NCI-H187 treated with DMSO at 0.1 percent for 48 hours (cell line): ENCODE measurements at places on chromosomes 5 and 9.

DNA sequence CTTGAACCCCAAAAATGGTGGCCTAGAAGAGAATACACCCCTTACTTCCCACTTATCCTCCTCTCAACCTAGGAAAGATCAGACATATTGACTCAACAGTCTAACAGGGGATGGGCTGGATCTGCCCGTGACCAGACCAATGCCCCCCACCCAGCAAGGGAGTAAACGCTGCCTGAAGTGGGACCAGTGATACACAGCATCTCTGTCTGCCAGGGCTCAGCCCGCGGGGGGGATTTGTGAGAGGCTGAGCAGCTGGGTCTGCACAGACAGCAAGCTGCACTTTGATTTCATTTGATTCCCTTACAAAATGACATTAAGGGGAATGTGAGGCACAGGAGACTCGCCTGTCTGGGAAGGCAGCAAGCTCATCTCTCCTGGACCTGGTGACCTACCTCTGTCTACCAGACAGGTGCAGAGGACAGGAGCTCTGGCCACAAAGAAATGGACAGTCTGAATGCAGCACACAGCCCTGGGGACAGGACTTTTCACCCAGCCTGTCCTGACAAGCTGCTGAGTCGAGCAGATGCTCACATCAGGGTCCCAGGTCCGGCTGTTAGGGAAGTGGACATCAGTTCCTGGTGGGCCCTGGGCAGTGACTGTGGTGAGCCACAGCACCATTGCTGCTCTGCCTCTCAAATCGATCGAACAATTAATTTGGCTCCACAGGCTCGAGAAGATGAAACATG is 79.9 kb downstream of the RGS3 start:
- no peak for DNase-seq

GRCh38 chr5:38853753-38854470 is 8.1 kb downstream of the OSMR start:
- DNase-seq, result no peak

GRCh38 chr9:134193912-134194535 is 29.7 kb upstream of the RNU6ATAC start:
- no peak for DNase-seq

GRCh38 chr5:65262649-65263059 is 219.1 kb downstream of the ADAMTS6 start:
- no peak for DNase-seq

GRCh38 chr9:90018688-90019087 is 413.9 kb downstream of the GADD45G start:
- DNase-seq, result no peak
